ENCODE measurements at places on chromosomes 13 and 19.
A peak's percentile ranks its signal among the peaks of the same experiment; 100 is the strongest.

DNA sequence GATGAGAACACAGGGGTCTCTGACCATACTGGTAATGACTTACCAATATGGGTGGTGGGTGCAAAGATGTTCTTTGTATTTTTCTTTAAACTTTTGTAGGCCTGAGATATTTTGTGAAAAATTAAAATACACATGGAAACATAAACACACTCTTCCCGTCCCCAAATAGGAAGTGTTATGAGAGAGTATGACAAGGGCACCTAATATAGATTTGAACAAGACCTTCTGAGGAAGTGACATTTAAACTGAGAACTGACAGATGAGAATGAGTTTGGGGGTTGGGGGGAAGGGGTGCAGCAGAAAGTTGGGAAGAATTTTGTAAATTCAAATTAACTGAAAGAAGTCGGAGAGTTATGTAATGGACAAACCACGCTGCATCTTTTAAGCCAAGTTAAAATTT, 224.2 kb downstream of the RGCC start:
- DNase-seq, result no peak

DNA sequence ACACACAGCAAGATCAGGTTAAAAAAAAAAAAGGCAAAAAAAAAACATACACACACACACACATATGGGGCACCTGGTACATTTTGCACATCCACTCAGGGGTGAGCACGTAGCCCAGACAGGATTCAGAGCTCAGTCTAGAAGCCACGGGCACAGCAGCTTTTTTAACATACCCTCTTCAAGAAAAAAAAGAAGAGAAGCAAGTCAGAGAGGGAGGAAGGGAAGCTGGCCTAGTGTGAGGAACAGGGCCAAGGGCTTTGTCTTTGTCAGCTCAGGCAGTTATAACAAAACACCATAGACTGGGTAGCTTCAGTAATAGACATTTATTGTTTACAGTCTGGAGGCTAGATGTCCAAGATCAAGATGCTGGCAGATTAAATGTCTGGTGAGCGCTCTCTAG, 2.3 kb upstream of the TPM4 start:
- DNase-seq, result no peak

DNA sequence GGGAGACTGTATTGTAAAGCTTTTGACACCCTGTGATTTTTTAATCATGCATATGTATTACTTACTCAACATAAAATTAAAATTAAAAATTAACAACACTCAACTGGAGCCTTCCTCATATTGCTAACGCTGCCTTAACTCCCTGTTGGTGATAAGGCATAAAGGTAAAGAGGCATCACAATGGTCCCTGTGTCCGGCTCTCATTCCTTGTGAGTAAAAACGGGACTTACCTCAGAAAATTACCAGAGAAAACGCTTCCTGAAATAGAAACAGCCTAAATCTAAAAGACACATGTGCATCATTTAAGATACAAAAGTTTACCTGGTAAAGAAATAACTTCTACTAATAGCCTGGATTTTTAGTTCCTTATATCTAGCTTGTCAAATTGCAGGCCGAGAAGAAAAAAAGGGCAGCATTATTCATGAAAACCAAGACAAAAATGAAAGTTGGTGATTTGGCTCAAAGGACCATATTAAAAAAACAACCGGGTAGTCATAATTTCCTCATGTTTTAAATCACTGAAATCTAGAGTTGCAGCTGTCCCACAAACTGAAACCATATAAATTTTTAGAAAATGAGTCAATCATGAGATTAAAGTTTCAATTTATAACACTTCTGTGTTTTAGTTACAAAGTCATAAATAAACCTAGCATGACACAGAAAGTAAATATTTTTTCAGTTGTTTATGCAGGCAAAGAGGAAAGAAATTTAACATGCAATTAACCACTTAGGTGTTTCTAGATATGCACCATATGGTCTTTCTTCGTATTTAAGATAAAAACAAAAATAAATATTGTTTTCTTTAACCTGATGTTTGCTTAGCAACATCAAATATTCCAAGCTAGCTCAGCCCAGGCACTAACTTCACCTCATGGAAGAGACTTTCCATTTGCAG, 94.7 kb downstream of the MIPEP start:
- DNase-seq, result peak; percentile 55

- peak; percentile 20 for DNase-seq
Measured at GRCh38 chr13:83876546-83876945, 5.7 kb downstream of the SLITRK1 start.

GRCh38 chr19:42252365-42253244, 2.3 kb downstream of the ERF start:
- no peak for DNase-seq

- peak; percentile 83 for DNase-seq
Measured at GRCh38 chr13:100514788-100515409, 73.7 kb downstream of the GGACT start.

GRCh38 chr13:71714802-71715375, 152.1 kb downstream of the DACH1 start:
- DNase-seq, result no peak

GRCh38 chr19:41918653-41919244, 9.5 kb downstream of the ERFL start:
- DNase-seq, result no peak

DNA sequence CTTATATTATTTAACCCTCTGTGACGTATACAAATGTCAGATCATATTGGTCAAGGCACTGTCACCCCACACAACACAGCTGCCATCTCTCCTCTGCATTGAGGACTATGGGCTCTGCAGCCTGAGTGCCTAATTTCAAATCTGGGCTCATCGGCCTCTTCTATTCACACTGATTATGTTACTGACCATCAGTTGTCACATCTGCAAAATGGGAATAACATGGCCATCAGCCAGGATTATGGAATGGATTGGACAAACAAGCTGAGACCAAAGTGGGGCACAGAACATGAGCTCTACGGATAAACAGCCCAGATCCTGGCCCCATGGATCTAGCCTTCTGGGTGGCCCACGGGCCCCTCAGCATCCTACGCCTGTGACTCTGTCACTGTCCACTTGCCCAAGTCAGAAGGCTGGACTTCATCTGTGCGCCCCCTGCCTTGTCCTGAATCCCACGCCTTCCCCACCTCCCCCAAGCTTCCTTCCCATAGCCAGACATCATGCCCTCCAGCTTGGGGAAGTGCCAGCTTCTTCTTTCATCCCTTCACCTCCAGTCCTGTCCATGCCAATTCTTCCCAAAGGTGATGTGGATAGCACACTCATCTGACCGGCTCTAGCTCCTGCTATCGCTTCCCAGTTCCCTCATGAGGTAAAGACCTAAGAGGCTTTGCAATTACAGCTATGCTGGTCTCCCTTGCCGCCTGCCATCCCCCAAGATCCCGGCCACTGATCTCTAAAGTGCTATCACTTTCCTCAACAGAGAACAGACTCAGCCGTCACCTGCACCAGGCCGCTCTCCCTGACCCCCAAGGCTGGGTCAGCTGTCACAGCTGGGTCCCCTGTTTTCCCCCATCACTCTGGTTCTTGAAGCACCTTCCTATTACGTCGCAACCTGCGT, 872 bp downstream of the FARSA start:
- DNase-seq, result no peak

- no peak for DNase-seq
Measured at GRCh38 chr13:37700887-37701286, 102.3 kb upstream of the POSTN start.

DNA sequence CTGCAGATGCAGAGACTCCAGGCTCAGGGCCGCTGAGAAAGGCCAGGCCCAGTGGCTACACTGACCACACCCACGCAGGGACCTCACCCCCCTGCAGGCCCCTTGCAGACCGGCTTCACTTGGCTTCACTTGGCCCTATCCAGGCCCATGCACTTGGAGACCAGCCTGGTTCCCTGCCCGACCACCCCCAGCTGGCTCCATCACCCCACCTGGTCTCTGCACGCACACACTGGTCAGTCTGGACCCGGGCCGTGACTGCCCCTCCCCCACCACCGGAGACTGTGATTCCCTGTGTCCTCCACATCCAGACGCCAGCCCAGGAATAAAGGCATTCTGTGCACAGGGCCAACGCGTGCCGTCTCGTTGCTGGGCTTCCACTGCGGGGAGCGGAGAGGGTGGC, 4.9 kb upstream of the EBI3 start:
- DNase-seq, result no peak

DNA sequence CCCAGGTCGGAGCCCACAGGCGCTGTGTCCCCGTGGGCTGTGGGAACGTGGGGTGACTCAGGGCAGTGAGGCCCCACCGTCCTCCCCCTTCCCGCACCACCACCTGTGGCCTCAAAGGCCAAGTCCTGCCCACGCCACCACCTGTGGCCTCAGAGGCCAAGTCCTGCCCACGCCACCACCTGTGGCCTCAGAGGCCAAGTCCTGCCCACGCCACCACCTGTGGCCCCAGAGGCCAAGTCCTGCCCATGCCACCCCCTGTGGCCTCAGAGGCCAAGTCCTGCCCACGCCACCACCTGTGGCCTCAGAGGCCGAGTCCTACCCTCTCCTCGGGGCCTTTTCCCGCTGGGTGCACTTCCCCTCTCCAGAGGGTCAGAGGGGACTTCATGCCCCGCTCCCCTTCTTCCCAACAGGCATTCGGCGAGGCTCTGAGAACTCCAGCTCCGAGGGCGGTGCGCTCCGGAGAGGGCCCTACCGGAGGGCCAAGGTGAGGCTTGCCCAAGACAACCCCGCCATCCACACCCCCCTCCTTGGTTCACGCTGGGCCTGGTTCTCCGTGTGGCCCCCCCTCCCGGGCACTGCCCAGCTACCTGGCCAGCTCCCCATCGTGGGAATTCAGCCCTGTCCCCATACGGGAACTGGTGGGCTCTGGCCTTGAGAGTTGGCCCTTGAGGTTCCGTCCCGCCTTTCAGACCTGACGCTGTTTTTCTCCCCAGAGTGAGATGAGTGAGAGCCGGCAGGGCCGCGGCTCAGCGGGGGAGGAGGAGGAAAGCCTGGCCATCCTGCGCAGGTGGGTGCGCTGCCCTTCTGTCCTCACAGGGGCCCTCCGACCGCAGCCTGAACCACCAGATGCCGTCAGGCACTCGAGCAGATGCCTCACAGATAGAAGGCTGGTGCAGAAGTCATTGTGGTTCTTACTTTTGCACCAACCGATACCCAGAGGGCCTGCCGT, 27.4 kb upstream of the F7 start:
- no peak for DNase-seq

DNA sequence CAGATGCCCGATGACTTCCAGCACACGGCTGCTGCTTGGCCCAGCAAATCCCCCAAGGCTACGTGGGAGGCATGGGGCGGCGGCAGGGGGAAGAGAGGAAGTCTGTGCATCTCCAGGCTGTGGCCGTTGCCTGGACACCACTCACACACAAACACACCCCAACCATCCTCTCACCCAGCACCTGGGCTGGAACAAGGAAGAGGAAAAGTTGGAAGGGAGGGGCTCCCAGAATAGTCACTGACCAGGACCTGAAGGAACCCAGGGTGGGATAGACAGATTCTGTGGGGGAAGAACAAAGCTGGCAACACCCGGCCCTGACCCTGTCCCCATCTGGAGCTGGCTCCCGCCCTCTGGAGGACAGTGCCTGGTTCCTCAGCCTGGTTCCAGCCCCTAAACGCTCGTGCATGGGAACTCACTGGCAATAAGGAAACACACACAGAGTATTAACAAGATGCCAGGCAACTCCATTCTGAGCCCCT, 11.2 kb downstream of the PPP6R1 start:
- no peak for DNase-seq

GRCh38 chr13:51218626-51219025, 3.6 kb upstream of the FAM124A start:
- no peak for DNase-seq

DNA sequence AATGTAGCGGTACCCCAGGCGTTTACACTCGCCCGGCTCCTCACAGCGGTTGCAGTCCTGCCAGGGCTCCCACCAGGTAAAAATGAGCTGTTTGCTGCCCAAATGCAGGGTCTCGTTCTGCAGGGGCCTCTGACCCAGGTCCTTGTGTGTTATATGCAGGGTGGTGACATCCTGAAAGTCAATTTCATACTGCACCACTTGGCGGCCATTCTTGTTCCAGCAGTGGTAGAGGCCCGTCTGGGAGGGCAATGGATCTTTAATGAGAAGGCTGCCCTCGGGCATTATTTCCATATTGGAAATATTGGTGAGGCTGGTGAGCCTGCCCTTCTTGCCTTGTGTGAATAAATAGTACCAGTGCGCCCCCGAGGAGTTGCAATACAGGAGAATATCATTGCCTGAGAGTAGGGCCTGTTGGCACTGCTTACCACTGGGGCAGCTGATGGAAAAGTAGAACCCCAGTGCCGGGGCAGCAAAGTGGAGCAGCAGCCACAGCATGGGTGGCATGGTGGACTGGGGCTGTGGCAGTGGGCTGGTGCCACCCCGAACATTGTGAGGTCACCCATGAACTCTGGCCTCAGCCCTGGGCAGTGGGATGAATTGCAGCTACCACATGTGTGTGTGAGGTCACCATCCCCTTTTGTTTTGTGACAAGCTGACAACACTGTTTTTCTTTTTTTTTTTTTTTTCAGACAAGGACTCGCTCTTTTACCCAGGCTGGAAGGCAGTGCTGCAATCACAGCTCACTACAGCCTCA, at the start of gene FAM187B:
FAM187B (minus strand) TSS at position 563 of the 754 bp plus-strand sequence; CDS start at position 504, 59 bp downstream.
- peak; percentile 6 for DNase-seq

DNA sequence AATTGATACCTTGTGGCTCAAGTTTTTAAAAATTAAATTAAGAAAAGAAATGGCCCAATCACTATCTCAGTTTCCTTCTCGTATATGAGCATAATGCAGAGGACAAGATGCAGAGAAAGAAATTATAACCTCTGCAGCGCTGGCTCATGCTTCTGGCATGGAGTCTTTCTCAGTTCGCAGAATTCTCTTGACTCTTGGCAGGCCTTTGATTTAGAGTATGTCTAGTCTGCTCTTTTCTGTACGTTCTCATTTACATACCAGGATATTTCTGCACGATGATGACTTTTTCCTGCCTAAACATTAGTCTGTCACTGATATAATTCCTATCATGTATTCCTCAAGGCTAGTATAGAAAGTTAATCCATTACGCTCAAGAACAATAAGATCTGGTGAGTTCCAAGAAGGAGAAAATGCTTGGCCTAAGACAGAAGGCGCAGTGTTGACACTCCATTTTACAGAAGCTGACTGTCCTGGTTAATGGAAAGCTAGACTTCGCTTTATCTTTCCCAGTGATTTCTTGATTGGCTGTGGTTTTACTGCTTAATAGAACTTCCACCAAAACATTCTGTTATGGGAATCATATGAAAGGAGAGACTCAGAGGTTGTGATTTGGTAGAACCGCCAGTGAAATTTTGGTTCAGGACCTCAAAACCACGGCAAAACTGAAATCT, 1.7 kb upstream of the SMAD9 start:
- no peak for DNase-seq

DNA sequence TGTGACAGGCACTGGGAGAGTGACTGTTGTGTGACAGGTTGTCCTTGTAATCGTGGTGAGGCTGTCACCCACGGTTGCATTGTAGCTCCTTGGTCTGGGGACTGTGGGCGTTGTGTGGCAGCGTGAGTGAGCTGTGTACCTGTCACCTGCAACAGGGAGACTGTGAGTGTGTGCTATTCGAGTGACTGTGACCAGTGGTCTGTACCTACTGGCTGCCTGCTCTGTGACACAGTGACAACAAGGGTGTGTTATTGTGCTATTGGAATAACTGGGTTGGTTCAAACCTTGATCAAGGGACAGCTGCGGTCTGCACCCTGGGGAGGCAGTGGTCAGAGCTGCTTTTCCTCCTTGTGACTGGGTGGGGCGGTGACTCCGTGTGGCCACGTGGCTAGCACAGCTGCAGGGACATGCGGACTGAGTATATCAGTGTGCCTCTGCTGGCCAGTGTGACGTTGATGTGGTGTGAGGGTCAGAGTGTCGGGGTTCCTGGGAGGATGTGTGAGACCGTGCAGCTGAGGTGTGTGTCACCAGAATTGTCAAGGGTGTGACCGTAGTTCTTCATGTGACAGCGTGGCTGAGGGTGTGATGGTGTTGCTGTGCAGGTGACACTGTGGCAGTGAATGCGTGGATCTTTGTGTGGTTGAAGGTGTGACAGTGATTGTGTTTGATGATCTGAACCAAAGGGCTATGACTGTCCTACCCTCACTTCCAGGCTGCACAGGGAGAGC, 10.1 kb upstream of the NFIX start:
- DNase-seq, result no peak

All from GM10248 (cell line).